AG08395 (cell line): ENCODE measurements at places on chromosomes 6 and 20.

DNA sequence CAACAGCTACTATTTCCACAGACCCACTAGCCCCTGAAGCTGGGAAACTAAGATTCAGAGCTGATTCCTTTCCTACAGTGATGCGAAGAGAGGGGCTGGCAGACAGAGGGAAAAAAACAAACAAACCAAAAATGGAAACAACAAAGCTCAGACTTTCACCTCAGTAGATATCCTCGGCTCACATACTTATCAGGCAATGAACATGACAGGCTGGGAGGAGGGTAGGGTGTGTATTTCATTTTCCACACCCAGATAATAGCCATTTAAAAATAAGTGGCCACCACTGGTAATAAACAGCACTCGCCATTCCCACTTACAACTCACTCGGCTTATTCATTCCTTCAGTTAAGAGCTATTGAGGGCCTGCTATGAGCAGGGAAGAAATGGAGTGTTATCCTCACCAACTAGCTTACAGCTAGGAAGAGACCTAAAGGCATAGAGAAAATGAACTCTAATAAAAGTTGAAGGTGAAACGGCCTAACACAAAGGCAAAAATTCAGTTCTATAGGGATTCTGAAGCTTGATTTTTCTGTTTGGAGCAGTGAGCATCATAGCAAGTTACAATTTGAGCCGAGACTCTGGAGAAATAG is 32.0 kb upstream of the SPTLC3 start:
- DNase-seq, result no peak

DNA sequence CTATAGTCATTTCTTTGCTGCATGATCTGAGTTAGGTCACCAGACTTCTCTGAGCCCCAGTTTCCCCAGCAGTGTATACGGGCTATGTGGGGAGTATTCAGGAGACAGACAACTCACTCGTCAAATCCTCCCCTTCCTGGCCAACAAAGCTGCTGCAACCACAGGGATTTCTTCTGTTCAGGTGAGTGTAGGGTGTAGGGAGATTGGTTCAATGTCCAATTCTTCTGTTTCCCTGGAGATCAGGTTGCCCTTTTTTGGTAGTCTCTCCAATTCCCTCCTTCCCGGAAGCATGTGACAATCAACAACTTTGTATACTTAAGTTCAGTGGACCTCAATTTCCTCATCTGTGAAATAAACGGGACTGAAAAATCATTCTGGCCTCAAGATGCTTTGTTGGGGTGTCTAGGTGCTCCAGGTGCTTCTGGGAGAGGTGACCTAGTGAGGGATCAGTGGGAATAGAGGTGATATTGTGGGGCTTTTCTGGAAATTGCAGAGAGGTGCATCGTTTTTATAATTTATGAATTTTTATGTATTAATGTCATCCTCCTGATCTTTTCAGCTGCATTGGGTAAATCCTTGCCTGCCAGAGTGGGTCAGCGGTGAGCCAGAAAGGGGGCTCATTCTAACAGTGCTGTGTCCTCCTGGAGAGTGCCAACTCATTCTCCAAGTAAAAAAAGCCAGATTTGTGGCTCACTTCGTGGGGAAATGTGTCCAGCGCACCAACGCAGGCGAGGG is 594 bp upstream of the CDKN1A start:
- no peak for DNase-seq

DNA sequence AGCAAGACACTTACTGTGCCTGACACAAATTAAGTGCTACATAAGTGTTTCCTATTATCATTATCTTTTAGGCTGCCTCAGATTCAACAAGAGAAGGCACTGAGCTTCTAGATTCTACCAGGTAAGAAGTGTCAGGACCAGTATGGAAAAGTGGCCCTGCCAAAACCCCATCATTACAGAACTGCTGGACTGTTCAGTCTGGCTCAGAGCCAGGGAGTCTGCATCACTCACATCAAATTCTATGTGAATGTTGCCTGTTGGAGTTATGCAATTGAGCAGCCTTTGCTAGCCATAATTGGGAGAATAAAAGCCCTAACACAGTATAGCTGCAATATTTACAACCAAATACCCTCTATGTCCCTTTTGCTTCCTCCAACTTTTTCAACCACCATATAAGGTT is 70.9 kb downstream of the ATG5 start:
- no peak for DNase-seq

DNA sequence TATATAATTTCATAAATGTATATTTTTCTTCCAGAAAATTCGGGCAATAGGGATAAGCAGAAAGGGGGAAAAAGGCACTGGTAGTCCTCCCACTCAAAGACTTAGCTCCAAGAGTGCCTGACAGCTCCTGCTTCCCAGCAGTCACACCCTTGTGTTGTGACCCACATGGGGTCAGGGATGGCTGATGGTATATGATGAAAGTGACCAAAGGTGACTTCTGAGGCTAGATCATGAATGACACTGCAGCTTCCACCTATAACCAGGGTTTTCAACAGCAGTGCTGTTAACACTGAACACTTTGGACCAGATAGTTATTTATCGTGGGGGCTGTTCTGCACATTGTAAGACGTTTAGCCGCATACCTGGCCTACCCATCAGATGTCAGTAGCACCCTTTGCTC is 22.3 kb downstream of the FAM50B start:
- DNase-seq, result no peak

DNA sequence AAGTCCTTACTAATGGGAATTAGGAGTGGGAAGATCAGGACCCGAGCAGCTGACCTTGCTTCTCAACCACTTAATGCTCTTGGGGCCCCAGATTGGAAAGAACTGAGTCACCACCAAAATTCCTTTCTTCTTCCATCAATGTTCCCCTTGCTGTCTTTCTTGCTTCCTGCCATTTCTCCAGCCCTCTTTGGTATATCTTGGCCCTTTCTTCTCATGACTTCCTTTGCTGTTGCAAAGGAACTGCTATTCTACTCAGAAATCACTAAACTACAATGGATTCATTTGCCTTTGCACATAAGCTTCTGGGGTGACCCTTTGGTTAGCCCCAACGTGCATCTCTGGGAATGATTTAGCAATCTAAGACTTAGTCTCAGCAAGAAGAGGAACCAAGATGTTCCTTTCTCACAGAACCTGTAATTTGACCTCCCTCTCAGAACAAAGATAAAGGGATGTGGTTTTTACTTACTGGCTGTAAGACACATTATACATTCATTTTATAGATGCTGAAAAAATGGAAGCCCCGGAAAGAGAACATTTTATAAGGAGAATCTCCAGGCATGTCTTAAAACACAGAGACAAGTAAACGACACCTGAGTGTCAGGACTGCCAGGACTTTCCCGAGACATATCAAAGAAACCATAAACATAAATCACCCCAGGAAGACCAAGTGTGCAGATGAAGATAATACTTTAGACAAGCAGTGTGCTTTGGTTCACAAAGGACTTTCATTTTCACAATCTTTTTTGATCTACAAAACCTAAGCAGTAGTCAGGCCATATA is 99.0 kb upstream of the TNFAIP3 start:
- peak; percentile 13 for DNase-seq

DNA sequence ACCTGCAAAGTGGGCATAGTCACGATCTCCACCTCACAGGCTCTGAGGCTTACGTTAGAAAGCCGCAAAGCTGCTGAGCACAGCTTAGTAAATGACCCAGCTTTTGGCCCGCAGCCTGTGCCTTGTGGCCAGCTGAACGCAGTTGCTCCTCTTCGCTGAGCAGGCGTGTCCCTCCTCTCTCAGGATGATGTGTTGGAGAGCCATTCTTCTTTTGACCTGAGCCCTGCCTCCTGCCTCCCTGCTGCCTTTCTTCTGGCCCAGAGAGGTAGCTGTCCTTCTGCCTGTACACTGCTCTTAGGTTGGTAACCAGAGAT is 47.6 kb upstream of the MYL9 start:
- DNase-seq, result peak; percentile 91

- DNase-seq, result no peak
These were observed 50.0 kb downstream of the SCAF8 start for GRCh38 chr6:154783229-154783628.

DNA sequence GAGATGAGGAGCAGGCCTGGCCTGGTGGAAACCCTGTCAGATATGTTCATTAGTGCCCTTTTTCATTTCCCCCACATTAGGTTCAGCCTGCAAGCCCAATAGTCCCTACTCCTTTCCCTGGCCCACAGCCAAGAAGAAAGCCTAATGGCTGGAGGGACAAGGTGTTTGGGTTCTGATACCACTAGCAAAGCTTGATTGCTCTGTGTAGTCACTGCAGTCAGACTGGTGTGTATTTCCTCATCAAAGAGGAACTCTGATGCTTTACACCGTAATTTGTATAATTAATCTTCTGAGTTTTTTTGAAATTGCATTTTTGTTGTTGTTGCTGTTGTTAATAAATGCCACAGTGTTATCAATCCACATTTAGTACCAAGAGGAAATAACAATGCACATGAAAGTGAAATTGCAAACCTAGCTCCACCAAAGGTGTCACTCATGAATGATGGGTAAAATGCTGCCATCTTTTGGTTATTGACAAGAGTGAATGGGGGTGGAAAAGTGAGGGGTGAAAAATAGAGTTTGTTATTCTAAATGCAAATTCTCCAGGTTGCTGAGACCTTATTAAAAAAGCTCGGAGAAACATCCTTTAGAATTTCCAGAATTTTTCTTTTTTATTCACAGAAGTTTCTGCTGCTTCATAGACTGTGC is 320.2 kb upstream of the POU3F2 start:
- DNase-seq, result no peak

DNA sequence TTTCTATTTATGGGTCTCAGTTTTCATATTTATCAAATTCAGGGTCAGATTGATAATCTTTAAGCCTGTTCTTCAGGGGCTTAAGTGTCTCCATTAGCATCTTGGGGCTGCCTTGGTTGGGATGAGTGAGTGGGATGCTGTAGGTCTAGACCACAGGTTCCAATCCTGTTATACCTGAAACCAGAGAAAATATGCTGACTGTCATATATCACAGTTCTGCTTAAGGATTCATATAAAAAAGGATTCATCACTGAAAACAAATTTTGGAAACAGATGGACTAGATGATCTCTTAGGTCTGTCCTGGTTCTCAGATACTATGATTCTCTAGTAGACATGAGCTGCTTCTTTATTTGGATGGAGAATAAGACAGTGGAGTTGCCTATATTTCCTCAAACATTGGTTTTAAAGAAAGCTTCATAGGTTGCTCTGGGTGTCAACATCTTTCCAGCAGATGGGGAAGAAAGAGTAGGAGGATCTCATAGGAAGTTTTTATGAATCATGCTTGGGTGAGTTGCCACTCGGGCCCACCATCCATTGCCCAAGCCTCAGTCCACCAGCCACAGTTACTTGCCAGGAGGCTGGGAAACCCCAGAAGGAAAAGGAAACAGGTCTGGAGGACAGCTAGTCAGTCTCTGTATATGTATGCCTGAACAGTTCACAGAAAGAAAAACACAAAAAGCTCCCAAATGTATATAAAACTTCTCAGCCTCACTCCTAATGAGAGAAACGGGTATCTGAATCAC is 42.9 kb upstream of the MAP7 start:
- DNase-seq, result peak; percentile 10

DNA sequence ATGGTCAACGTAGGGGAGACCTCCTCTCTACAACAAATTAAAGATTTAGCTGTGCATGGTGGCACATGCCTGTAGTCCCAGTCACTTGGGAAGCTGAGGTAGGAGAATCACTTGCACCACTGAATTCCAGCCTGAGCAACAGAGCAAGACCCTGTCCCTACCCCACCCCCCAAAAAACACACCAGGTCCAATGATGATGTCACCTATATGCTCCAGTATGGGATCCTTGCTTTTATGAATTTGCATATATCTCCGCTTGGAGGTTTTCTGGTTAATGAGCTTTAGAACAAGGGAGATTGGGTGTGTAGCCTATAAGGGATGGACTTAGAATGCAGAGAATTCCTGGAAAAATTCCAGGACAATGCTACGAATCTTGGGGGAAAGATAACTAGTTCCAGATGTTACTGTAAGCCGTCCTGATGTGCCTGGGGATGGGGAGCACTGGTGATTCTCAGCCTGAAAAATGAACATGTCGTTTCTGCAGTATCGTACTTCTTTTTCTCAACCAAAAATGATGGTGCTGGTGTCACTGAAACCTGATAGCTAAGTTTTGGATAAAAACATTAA is 61.1 kb downstream of the ZBTB2 start:
- DNase-seq, result peak; percentile 68

DNA sequence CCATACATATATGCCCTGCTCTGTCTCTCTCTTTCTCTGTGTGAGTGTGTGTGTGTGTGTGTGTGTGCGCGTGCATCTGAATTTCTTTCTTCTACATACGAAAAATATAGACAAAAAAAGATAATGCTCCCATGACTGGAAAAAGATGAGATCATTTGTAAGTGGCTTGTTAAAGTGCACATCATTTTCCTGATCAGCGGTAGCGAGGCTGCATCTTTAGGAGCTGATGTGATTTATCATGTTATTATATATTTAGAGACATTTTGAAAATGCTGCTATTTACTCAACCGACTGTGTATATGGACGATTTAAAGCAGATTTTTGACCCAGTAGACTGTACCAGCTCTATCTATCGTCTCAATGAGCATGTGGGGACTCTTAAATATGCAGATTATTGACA is 265.3 kb downstream of the TSHZ2 start:
- DNase-seq, result no peak
